ENCODE measurements at places on chromosomes 12 and 14. TPM values are rescaled to one million over a fixed set of nuclear protein-coding genes. Genes with fewer than 3 reads are reported as not detected.
A peak's percentile ranks its signal among the peaks of the same experiment; 100 is the strongest.

GRCh38 chr14:104939666-104940410, 15.2 kb downstream of the PLD4 start:
- DNase-seq: no peak

DNA sequence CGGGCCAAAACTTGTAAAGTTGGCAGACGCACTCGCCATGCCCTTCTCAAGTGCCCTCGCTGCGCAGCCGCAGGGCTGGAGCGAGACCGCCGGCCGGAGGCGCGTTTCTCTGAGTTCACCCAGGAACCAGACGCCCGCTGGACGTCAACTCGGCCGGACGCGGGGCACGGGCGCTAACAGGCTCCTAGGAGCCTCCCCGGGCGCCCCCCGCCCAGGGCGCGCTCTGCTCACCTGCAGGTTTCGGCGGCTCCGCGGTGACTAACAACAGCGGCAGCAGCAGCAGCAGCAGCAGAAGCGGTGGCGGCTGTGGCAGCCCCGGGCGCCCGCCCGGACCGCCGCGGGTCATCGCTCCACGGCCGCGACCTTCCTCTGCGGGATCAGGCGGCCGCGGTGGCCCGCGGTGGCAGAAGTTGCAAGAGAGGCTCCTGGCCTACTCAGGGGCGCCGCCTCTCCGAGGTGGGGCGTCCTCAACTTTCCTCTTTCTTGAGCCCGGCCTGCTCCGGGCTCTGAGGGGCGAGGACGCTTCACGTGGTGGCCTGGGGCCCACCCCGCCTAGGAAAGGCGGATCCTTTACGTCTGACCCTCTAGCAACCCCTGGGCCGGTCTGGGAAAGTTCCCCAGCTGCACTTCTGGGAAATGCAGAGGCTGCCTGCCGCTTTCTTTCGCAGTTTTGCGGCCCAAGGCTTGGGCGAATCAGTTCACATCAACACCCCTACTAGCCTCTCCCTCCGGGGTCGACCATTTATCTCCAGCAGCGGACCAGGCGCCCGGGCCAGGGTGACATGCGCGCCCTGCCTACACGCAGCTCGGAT, at the start of gene PLBD1:
PLBD1 (minus strand) TSS at position 533 of the 812 bp plus-strand sequence; CDS start at position 346, 187 bp downstream.
- DNase-seq: peak; percentile 90

- no peak for DNase-seq
These were observed 152.4 kb downstream of the SEC23A start for GRCh38 chr14:38950676-38951075.

The KCNC2 gene
- not detected for total RNA-seq

All from cardiac septum (tissue), 1 donor.